ENCODE measurements at places on chromosomes 16 and 17.

GRCh38 chr17:49787884-49788477, 500 bp upstream of the KAT7 start:
- no peak for DNase-seq

- no peak for DNase-seq
These were observed 937.7 kb downstream of the CDH11 start for GRCh38 chr16:64184156-64184555.

- DNase-seq, result no peak
These were observed 32.2 kb upstream of the ETV4 start for GRCh38 chr17:43578404-43578698.

GRCh38 chr16:78597809-78598570, 498.5 kb downstream of the WWOX start:
- no peak for DNase-seq

DNA sequence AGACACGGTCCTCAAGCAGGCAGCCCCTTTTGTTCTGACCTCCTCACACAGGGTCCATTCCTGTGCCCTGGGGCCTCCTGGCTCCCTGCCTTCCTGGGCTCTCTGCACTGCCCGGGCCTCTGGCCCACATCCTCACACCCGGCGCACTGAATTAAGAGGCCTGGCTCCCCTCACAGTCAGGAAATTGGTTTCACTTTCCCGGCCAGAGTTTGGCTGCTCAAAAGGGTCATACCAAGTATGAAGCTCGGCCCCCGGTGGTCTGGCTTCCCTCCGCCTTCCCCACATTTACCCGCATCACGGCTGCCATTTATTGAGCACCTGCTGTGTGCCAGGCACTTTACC, 220.0 kb downstream of the NTN1 start:
- no peak for DNase-seq

GRCh38 chr16:85164431-85164830, 52.2 kb upstream of the CIBAR2 start:
- no peak for DNase-seq

GRCh38 chr17:63289931-63290330, 156.2 kb downstream of the CYB561 start:
- no peak for DNase-seq

GRCh38 chr16:54288030-54288834, 1.6 kb upstream of the IRX3 start:
- no peak for DNase-seq

DNA sequence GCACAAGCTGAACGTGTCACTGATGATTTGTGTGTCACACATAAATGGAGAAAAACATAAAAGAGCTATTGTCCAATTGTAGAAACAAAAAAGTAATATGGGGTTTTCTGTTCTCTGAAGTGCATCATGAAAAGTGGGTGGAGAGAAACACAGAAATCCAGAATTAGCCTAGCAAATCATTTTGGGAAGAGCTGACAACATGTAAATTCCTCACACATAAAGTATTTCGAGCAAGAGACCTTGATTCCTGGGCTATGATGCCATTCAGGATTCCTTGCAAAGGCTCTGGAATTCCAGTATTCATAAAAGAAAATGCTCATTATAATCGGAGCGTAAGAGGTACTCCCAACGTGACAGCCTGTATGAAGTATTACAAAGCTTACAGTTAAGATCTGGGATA, 1.1 kb downstream of the DCUN1D3 start:
- no peak for DNase-seq

DNA sequence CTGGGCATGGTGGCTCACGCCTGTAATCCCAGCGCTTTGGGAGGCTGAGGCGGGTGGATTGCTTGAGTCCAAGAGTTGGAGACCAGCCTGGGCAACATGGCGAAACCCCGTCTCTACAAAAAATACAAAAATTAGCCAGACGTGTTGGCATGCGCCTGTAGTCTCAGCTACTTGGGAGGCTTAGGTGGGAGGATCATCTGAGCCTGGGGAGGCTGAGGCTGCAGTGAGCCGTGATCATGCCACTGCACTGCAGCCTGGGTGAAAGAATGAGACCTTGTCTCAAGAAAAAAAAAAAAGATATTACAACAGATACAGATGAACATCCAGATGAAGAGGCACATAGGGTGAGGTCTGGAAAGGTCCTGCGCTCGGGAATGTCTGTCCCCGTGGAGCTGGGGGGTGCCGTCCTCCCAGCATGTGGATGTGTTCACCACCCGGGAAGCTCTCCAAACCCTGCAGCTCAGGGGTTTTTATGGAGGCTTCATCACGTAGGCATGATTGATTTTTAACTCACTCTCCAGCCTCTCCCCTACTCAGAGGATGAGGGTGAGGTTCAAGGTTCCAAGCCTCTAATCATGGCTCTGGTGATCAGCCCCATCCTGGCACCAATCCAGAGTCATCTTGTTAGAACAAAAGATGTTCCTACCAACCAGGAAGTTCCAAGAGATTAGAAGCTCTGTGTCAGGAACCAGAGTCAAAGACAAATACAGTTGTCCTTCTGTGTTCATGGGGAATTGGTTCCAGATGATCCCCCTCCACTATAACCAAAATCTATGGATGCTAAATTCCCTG, 85.0 kb upstream of the DNAJA2 start:
- no peak for DNase-seq

- no peak for DNase-seq
These were observed 109.6 kb upstream of the GOT2 start for GRCh38 chr16:58843675-58844074.

All from hematopoietic multipotent progenitor cell treated with erythropoietin and hydrocortisone succinate and interleukin-3 and kit ligand, for 17 days (in vitro differentiated cells).